CD4-positive, alpha-beta T cell treated with Interleukin-12 subunit alpha and Interleukin-12 subunit beta, for 1 hour (primary cell): ENCODE measurements at places on chromosomes 5 and 9.

DNA sequence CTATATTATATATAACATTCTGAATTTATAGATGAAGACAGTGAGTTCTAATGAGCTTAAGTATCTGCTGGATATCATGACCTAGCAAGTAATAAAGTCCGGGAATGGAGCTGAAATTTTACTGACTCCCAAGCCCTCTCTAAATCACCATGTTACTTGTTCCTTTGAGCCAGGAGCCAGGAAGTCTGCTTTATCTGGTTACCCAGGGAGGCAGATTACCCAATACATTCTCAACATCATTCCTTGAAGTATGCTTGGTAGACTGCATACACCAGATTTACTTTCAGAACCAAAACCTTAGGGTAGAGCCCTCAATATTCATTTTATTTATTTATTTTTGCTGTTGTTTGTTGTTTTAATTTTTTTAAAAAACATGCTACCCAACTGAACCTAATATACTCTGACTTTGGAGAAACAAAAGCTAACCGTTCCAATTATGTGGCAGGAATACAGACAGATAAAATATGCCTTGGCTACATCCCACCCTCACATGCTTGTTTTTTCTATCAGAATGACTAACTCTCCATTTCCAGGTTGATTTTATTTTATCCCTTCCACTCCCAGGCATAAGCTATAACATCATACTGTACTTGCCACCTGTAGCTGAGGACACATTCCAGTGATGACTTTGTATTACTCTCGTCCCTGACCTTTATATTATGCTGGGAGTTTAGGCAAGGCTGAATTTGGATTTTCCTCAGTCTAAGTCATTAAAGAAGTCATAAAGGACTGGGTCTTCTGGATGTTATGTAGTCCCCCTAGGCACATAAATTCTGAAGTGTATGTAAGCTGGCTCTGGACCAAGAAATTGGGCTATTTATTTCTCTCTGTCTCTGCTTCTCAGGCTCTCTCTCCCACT, 82.0 kb downstream of the YIPF5 start:
- DNase-seq, result no peak

DNA sequence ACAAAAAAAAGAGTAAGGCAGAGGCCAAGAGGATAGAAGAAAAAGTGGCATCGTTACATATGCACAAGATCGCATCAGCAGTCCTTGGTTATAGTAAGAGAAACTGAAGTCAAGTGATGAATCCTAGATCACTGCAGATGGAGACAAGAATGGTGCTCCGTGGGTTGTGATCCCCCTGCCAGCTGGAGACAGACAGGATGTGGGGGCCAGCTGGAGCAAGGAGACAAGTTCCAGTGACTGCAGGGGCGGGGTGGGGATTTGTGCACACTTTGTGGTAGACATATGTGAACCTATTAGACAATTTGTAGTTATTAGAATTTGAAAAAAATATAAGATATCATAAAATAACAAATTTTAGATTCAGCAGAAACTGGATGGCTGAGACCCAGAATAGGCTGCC, 697.9 kb upstream of the ADAMTS16 start:
- no peak for DNase-seq

DNA sequence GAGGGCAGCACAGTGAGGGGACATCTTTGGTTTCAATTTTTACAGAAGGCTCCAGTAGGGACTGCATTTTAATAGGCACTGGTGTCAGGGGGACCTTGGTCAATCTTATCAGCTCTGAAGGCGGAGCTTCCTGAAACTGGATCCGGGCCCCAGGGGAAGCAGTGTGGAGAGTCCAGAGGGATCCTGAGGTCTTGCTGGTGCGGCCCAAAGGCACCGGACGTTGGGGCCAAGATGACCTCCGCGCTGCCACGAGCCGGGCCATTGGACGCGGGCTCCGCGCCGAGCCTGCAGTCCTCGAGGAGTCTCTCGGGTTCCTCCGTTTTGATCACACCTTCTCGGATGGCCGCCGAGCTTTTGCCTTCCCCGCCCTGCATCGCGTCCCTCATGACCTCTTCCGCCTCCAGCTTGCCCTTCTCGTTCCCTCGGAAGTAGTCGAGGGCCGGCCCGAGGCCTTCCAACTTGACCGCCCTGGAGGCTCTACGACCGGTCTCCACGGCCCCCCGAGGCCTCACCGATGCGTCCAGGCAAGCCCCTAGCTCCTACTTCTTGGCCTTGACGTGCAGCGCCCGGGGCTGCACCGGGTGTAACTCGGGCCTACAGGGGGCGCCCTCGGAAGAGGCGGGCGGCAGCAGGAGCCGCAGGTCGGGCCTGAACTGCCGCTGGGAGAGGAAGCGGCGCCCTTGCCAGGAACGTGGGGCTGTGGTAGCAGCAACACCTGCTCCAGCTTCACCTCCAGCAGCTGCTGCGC, 18.8 kb downstream of the C5orf52 start:
- peak; percentile 40 for DNase-seq

DNA sequence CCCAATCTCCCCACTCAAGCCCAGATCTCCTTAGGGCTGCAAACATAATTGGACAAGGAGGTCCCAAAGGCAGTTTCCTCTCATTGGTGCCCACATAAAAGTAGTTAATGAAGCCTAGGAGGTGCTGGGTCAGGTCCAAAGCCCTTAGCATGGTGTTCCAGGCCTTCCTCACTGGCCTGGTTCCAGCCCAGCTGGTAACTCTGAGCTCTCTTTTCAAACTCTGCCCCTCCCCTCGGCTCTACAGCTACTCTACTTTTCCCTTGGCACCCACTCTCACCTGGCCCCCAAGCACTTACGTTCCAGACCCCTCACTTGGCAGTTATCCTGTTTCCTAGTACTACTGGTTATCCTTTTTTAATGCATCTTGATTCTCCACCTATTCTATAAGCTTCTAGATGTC, 9.9 kb downstream of the SEPTIN8 start:
- DNase-seq, result no peak

GRCh38 chr5:59792983-59793585, 100.4 kb downstream of the PDE4D start:
- no peak for DNase-seq

GRCh38 chr5:24094081-24094679, 550.6 kb downstream of the CDH10 start:
- no peak for DNase-seq

- DNase-seq, result no peak
These were observed 104.5 kb upstream of the LHFPL2 start for GRCh38 chr5:78753093-78753531.

DNA sequence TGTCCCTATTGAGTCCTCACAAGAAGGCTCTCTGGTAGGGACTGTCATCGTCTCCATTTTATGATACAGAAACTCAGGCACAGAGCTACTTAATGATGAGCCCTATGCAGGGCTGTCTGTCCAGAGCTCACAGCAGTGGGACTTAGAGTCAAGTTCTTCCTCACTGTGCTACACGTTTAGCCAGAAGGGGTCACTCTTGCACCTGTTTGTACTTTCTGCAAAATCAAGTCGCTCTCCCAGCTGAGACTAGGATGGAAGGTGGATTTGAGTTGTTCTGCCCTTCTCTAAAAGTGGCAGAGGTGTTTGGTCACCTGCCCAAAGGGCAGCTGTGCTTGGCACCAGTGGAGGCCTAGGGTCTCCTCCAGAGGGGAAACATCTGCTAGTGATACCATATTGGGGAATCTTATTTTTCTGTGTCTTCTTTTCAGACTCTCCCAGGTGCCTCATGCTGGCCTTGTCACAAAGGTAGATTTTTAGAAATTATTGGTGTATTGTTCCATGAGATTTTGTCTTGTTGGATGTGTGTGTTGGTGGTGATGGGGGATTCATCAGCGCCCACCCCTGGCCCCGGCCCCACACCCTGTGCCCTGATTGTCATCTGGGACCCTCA, 104.2 kb downstream of the PPARGC1B start:
- peak; percentile 62 for DNase-seq

GRCh38 chr5:131994533-131995226, 16.8 kb downstream of the ACSL6 start:
- DNase-seq, result no peak

DNA sequence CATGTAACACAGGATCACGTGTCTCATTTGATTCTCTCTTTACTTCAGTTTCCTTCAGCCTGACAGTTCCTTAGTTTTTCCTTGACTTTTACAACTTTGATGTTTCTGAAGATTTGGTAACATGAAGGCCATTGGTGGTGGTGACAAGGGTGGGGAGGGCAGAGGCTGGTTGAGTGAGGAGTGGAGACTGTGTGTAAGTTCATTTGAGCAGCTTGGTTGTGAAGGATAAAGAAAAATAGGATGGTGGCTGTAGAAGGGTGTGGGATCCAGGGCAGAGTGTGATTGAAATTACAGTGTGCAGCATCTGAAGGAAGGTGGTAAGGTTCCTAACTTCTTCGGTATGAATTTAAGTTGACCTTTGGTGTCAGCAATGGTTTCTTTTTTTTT, 20.4 kb downstream of the SUB1 start:
- no peak for DNase-seq

GRCh38 chr9:110257097-110257841, 962 bp upstream of the TXN start:
- DNase-seq, result no peak

GRCh38 chr5:72540759-72541438, 33.7 kb upstream of the ZNF366 start:
- no peak for DNase-seq

DNA sequence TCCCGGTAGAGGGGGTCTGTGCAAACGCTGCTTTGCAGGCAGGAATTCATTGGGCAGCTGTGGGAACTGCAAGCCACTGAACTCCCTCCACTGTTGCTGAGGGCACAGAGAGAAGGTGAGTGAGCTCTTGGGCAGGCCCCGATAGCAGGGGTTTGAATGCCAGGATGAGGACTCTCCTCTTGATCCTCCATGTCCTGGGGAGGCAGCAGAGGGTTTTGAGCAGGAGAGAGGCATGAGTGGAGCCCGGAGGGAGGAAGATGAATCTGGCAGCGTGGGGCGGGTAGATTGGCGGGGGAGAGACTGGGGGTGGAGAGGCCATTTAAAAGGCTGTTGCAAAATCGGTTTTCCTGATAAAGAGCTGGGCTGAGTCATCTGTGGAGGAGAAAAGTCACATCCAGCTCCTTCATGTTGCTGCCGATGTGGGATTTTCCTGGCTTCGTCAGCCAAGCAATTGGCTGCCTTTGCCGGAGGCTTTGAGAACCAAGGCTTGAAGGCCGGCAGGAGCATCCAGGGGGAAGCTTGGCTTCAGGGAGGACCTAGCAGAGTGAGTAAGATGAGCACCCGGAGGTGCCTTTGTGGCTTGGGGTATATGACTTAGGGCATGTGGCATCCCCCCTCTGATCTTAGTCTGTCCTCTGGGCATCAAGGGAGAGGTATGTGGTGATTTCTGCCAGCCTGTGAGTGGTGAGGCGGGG, at the start of gene SYNPO:
SYNPO (plus strand) TSS at position 350 of the 695 bp plus-strand sequence. CDS start 7,616 bp downstream, outside the sequence.
- DNase-seq, result no peak

GRCh38 chr9:87434366-87434765, 63.3 kb upstream of the DAPK1 start:
- no peak for DNase-seq

GRCh38 chr9:87874304-87874623, 8.4 kb upstream of the SPATA31E1 start:
- no peak for DNase-seq

GRCh38 chr5:169126481-169127021, 174.4 kb downstream of the SLIT3 start:
- no peak for DNase-seq

DNA sequence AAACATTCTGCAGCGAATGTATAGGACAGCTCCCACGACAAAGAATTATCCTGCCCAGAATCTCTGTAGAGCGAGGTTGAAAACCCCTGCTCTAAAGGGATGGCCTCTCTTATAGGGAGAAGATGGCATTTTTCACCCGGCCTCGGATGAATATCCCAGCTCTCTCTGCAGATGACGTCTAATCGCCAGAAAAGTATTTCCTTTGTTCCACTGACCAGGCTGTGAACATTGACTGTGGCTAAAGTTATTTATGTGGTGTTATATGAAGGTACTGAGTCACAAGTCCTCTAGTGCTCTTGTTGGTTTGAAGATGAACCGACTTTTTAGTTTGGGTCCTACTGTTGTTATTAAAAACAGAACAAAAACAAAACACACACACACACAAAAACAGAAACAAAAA, 17.4 kb upstream of the RARS1 start:
- no peak for DNase-seq

DNA sequence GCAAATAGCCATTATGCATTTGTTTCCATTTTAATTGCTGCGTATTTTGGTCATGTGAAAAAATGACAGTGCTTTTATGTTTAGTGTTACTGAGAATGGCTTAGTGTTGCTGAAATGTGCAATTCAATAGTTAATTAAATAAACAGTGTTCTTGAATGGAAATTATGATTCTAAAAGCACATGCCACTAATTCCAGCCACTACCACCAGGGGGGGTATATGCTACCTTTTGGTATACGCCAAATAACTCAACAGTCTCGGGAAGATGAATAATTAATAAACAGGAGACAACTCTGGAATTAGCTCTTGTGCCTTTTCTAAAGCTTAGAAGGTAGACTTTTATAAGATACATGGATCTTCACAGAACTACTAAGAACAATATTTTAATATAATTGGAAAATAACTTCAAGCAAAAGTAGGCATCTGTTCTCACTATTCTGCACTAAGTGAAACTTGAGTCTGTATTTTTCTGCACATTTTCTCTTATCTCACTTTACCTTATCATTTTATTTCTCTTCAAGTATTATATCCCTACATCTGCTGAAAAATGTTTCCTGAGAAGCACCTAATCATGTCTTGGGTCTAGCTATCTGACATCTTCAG, 83.5 kb upstream of the MINAR2 start:
- peak; percentile 19 for DNase-seq

DNA sequence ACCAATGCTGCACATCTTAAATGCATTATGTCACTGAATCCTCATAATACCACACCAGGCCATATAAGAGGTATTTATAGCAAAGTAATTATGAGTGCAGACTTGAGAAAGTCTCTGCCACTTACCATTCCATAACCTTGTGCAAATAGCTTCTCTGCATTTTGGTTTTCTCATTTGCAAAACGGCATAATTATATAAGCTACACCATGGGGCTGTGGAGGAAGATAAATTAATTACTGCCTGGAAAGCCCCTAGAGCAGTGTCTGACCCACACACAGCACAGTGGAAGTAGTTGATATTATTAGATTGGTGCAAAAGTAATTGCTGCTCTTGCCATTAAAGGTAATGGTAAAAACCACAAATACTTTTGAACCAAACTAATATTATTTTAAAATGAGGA, 9.5 kb upstream of the IL9 start:
- no peak for DNase-seq

GRCh38 chr9:84340535-84340934, at the start of gene SLC28A3:
TSS of gene SLC28A3 (minus strand) at chr9:84340758. CDS start at chr9:84340633, 125 bp downstream.
- DNase-seq, result no peak

GRCh38 chr5:154962494-154962893, 21.6 kb downstream of the MRPL22 start:
- no peak for DNase-seq

DNA sequence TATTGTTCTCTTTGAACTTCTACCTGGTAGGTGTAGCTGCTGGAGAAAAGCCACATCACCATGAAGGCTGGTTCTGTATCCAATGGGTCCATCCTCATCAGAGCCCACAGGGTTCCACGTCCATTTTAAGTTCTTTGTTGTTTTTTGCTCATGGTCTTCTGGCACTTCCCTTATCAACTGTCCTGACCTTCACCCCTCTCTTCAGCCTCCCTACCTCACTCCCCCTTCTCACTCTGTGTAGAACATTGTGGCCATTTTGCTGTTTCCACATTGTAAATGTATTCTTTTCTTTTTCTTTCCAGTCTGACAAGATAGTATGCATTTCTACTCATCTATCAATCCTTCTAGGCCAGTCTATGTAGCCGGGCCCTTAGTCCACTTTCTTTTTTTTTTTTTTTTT, 44.3 kb upstream of the F2RL2 start:
- no peak for DNase-seq
